ENCODE measurements at places on chromosomes 7 and 10.

GRCh38 chr10:1253523-1254353 is 197.6 kb downstream of the WDR37 start:
- no peak for DNase-seq

GRCh38 chr7:43666938-43667337 is 62.4 kb downstream of the COA1 start:
- no peak for DNase-seq

- no peak for DNase-seq
Measured at GRCh38 chr7:131131746-131132431, 195.8 kb upstream of the MKLN1 start.

DNA sequence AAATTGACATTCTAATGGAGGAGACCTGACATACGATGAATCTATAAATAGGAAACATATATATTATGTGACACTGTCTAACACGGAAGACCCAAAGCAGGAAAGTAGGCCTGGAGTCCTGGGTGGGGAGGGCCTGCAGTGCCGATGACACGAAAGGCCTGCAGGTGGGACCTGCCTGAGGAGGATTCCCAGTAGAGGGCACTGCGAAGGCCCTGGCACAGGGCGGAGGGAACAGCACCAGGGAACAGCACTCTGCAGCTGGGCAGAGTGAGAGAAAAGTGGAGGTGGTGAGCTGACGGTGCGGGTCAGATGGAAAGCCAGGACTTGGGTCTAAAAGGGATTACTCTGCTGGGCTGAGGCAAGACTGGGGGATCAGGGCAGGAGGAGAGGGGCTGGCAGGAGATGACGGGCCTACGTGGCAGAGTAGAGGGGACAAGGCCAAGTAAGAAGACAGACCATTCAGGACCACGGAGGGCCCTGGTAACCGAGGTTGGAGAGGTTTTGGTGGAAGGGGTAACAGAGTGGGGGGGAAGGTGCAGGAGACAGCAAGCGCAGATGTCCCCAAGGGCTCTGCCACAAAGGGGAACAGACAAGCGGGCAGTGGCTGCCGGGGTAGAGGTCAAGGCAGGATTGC is 8.1 kb downstream of the ZNF746 start:
- DNase-seq, result no peak

DNA sequence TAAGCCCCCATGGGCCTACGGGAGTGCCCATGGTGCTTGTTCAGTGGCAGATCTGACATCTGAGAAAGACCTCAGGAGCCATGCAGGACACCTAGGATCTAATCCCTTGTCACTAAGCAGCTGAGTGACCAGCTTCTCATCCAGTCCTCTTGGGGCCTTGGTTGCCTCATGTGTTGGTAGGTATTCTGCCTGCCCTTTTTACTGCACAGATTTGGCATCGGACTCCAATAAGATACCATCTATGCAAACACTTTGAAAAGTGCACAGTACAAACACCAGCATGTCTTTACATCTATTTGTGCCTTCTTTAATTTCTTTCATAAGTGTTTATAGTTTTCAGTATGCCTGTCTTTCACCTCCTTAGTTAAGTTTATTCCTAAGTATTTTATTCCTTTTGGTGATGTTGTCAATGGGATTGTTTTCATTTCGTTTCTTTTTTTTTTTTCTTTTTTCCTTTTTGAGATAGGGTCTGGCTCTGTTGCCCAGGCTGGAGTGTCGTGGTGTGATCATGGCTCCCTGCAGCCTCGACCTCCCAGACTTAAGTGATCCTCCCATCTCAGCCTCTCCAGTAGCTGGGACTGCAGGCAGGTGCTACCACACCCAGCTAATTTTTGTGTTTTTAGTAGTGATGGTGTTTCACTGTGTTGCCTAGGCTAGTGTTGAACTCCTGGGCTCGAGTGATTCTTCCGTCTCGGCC is 10.4 kb downstream of the STOX1 start:
- no peak for DNase-seq

DNA sequence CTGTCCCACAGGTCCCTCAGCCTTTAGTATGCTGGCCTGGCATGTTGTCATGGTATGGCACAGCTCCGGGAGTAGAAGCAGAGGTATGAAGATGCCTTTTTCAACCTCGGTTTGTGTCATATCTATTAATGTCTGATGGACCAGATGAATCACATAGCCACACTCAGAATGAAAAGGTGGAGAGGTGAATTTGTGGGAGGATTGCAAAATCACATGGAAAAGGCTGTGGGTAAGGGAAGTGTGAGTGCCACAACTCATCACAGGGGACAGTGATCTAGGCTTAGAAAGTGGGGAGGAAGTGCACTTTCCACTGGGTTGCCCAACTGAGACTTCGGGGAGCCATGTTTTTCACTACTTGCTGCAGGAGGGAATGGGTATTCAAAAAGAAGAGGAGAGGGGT is 190.7 kb downstream of the WDR11 start:
- no peak for DNase-seq

DNA sequence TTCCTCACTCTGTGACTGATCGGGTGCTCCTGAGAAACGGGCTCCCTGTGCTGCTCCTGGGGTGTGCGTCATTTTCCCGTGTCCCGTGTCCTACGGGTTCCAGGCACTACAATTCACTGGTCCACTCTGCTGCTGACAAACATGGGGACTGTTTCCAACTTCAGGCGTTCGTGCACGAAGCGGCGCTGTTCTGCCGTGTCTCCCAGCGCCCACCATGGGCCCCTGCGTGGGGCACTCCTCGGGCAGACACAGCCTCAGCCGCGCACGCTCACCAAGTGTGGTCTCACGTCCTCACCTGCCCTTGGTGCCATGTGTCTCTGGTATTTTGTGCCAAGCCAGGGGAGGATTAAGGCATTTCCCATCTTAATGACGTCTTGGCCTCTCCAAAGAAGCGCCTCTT is 19.0 kb downstream of the GPR146 start:
- DNase-seq, result no peak

DNA sequence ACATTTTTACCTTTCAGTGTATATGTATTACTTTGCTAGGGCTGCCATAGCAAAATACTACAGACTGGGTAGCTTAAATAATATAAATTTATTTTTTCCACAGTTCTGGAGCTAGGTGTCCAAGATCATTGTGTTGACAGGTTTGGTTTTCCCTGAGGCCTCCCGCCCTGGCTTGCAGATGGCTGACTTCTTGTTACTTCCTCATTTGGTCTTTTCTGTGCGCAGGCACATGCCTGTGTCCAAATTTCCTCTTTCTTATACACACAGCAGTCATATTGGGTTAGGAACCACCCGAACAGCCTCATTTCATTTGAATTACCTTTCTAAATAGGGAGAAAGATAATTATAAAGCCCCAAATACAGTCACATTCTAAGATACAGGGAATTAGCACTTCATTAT is 521.6 kb upstream of the SORCS1 start:
- no peak for DNase-seq

- no peak for DNase-seq
Measured at GRCh38 chr7:3201306-3201705, 99.7 kb upstream of the SDK1 start.

DNA sequence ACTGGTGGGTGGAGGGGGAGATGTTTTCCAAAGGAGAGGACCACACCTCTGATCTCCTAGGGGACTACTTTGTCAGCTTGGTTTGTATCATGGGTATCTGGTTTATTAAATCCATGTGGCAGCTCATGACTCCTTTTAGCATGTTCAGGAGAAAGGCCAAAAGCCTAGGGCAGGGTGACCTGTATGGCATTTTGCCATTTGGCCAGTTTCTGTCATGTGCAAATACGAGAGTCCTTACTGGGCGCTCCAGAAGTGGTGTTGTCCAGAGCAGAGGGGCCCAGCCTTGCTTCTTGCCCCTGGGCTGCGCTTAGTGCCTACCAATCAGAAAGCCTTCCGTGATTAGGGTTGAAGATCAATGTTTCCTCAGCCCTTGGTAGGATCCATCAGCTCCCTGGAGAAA is 31.0 kb downstream of the ADRA2A start:
- no peak for DNase-seq

GRCh38 chr10:71683301-71683700 is 36.3 kb downstream of the C10orf105 start:
- DNase-seq, result no peak

- no peak for DNase-seq
Measured at GRCh38 chr7:14179781-14180180, 190.3 kb upstream of the ETV1 start.

GRCh38 chr10:61998937-61999336 is 97.4 kb downstream of the ARID5B start:
- no peak for DNase-seq

DNA sequence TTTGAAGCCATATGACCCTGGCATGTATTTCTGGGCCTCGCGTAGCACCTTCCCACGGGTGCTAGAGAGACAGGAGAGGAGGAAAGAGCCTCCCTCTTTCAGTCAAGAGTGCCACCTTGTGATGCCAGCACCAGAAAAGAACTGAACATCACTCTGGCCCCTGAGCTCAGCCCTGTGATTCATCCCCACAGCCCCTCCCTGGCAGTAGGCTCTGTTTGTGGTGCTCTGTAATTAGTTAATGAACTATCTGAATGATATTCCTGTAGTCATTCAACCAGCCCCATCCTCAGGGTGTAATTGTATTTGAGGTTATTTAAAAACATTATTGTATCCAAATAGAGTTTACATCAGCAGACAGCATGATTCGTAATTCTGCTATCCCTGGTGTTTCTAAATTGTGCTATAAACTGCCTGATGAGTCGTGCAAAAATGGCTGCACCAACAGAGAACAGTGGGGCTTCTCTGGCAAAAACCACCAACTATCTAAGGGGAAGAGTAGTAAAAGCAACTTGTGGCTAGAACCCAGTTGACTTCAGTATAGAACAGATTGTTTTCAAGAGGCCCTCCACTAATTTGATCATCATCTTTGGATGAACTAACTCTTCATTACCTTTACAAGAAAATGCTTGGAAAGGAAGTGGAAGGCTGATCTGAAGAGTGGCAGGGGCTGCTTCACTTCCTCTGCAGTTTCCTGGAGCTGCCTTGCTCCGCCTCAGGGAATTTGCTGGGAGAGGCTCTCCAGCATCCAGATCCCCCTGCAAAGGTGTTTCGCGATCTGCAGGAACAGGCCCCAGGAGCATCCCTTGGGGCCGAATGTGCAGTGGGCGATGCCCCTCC is 23.7 kb upstream of the TIAL1 start:
- DNase-seq, result no peak

- no peak for DNase-seq
Measured at GRCh38 chr10:124013916-124014315, 79.5 kb downstream of the CHST15 start.

DNA sequence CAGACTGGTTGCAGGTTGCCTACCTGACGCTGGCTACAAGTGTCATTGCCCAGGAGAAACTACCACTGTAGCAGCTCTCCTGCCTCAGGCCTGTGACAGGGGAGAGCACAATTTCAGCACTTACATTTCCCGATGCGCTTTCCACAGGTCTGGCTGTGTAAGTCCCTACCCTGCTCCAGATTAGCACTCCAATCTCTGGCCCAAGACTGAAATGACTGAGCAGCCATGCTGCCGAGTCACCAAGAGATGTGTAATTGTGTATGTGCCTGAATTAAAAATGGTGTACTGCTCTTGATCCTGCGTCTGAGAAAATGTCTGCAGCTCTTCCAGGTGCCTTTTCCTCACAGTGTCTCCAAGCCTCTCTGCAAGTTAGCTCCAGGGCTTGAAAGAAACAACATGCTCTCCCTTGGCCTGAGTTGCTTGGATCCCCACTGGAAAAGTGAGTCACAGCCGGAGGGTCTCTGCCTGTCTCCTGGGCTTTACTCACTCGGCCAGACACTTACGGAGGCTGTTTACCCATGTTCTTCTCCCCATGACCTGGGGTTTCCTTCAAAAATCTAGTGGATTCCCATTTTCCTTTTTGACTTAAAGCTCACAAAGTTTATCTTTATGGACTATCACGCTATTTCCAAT is 1001.7 kb upstream of the KCND2 start:
- DNase-seq, result no peak

GRCh38 chr7:151122796-151123157 is 36.5 kb downstream of the AGAP3 start:
- no peak for DNase-seq

DNA sequence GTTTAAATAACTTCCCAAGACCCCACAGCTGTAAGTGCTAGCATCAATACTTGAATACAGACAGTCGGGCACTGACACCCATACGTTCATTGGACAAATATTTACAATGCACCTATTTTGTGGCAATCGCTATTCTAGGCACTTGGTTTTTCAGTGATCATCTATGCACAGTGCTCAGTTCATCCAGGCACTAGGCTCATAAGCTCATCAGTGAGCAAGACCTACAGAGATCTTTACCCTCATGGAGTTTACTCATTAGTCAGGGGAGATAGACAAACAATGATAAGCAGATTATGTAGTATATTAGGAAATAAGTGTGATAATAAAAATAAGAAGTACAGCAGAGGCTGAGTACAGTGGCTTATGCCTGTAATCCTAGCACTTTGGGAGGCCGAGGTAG is 7.6 kb upstream of the DHTKD1 start:
- DNase-seq, result no peak

DNA sequence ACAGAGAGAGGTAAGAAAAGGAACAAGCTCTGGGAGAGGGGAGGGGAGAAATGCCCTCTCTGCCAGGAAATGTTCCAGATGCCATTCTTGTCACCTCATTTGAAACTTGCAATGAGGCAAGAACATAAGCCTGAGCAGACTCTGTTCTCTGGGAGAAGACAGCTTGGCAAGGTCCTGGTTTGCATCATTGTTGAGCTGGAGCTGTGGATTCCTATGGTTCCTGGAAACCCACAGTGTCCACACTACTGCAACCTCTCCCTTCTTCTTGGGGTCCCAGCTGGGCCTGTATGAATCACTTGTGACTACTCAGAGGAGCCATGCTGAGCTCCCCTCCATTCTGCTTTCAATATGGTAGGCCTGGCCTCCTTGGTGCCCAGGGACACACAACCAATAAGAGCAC is 60.8 kb upstream of the HECTD2 start:
- DNase-seq, result no peak

GRCh38 chr7:34761627-34762026 is 103.6 kb downstream of the NPSR1 start:
- no peak for DNase-seq

DNA sequence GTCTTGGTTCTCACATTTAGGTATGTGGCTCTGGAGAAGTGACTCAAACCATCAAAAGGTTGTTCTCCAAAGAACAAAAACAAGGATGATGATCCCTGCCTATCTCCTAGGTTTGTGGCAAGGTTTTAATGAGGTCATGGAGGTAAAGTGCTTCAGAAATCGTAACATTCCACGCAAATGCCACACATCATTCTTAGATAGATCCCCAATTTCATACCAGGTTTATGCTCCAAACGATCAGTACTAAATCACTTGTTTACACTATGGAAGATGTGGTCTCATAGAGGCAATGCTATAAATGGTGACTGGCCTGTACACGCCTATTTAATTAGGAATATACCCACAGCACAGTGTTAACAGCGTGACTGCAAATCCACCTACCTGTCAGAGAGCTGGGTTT is 66.6 kb downstream of the MINDY3 start:
- no peak for DNase-seq

DNA sequence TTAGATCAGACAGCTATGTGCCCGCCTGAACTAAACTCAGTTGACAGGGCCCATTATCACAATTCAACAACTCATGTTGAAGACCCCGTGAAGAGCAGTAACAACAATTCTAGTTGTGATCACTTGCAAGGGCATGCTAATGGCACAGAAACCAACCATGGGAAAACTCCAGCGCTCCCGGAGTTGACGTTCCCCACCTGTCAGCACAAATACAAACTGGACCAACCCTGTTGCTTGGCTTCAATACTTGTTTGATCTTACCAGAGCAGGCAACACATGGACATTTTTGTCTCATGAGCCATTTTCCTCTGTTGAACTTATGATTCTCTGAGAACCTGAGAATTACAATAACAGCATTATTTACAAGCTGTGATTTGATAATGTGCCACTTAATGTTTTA is 119.0 kb upstream of the LANCL2 start:
- DNase-seq, result no peak
